ENCODE measurements at places on chromosomes 5 and 9.

DNA sequence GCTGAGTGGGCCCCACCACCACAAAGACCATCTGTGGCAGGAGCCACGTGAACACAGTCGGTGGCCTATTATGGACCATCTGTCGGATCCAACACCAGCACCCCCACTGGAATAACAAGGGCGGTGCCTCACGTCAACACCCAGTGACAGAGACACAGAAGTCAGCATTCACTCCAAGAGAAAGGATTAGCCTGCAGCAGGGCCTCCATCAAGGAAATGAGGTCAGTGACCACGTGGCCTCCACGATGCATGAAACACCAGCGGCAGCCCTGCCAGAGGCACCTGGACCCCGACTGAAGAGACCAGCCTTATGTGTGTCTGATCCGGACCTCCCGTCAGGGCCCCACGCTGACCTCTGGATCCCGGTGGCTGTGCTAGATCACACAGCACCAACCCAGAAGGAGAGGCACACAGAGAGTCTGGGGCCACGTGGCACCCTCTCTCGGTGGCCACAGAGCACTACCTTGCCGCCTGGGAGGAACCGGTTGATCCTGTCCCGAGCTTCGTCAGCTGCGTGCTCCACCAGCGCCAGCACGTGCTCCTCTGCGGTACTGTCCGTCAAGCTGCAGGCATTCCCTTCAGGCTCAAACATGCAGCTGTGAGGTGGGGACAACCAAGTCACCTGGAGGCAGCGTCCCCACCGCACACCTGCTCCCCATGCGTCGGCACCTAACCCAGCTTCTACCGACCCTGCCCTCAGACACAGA is 9.0 kb downstream of the BRD9 start:
- DNase-seq: no peak

DNA sequence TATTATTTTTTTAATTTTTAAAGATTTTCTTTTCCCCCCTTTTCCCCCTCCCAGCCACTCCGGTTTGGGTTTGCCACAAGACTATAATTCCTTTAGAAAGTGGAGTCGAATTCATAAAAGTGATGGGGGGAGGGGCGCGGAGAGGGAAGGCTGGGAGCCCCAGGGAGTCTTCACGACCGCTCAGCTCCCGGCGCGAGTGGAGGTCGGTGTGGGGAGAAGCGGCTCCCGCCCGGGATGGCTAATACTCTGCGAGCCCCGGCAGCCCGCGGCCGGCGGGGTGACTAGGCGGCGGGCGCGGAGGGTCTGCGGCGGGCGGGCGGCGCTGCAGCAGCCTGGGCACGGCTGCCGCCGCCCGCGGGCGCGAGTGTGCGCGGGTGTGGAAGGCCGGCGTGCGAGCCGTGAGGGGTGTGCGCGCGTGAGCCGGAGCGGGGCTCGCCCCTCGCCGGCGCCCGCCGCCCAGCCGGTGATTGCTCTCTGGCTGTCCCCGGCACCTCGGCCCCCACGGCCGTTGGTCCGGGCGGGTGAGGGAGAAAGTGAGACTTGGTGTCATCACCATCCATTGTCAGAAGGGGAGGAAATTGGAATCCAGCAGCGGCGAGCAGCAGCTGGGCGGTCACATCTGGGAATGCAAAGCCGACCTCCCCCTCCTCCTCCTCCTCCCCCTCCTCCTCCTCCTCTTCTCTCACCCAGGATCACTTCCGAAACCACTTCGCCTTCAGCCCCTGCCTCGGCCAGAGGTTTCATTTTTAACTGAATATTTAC is at the start of gene PARP8:
Gene PARP8 (plus strand): TSS at position 377 of the 762 bp plus-strand sequence. CDS start 459 bp downstream, outside the sequence.
- peak; percentile 66 for DNase-seq

DNA sequence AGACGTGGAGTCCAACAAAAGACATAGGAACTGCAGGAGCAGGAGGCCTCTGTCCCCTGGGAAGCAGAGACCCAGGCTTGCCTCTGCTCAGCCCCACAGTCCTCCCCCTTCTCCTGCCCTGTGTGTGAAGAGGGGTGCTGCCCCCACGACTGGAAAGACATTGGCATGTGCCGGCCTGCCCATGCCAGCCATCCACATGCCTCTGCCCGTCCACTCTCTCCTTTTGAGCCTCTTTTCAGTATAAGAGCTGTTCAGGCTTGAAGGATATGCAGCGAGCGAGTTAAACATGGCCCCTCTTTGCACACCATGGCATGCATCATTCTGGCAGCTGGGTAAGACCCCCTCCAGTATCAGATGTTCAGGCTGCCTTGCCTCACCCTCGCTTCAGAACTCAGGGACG is 159.7 kb upstream of the OTULINL start:
- DNase-seq: no peak

- no peak for DNase-seq
Measured at GRCh38 chr9:68705531-68706362, 707 bp downstream of the PIP5K1B start.

GRCh38 chr5:43729846-43730478 is 127.0 kb downstream of the NNT start:
- no peak for DNase-seq

DNA sequence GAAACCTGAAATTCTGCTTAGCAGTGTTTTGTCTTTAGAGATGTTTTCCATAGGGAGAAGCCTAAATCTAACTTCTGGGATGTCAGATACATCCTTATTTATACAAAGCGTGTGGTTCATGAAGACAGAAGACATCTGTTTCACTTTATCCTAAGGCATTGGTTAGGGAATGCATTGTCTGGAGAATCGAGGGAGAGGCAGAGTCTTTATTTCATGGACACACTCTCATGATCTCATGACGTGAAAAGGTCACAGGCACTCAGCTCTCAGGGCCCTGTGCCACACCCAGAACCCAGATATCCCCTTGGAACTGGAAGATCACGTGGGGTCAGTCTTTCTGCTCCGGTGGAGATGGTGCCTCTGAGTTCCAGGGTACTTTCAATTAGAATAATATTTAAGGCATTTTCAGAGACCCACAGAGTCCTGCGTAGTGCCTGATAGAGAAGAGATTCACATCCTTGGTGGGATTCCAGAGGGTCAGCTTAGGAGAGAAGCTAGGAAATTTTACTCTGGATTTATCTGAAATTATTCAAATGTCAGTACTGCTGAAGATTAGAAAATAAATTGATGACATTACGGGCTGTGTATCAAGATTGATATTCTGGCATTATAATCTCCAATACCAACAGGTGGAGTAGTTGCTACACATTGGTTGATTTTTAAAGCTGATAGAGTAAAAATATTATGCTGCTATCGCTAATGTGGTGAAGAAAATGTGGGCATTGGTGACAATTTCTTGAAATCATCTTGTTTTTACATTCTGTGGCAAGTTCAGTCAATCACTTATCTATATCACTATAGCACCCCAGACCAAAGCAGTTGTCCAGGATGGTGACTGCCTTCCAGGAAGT is 378.3 kb downstream of the MTRR start:
- no peak for DNase-seq

GRCh38 chr9:37471942-37472684 is 6.9 kb upstream of the ZBTB5 start:
- no peak for DNase-seq

DNA sequence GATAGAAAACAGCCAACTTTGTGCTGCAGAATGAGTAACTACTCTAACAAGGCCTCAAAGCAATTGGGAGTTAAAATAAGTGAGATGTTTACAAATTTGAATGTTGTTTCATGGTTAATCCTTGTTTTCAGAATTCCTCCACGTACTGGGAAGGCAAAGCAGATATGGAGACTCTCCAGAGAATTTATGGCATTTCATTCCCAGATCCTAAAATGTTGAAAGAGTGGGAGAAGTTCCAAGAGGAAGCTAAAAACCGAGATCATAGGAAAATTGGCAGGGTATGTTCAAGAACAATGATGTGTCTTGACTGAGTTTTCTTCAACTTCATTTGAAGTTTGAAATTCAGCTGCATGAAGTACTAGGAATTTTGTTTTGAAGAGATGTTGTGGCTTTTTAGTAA is 16.4 kb downstream of the TARS1 start:
- no peak for DNase-seq

DNA sequence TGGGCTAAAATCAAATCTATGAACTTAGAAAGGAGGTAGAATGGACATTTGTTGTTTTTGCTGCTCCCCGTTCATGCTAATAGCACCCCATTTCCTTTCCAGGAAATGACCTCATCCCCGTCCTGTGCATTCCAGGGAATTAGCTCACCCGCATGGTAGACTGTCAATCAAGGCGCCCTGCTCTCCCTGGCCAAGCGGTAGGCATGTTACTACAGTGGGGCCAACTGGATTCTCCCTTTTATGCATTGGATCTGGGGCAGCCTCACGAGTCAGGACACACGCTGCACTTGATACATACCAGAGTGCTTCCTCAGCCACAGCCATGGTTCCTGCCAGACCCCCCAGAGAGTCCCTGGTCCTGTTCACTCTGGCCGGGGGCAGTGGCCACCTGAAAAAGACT is 111.0 kb upstream of the PTCH1 start:
- DNase-seq: no peak

- no peak for DNase-seq
Measured at GRCh38 chr9:86649913-86650312, 295.7 kb upstream of the TUT7 start.

DNA sequence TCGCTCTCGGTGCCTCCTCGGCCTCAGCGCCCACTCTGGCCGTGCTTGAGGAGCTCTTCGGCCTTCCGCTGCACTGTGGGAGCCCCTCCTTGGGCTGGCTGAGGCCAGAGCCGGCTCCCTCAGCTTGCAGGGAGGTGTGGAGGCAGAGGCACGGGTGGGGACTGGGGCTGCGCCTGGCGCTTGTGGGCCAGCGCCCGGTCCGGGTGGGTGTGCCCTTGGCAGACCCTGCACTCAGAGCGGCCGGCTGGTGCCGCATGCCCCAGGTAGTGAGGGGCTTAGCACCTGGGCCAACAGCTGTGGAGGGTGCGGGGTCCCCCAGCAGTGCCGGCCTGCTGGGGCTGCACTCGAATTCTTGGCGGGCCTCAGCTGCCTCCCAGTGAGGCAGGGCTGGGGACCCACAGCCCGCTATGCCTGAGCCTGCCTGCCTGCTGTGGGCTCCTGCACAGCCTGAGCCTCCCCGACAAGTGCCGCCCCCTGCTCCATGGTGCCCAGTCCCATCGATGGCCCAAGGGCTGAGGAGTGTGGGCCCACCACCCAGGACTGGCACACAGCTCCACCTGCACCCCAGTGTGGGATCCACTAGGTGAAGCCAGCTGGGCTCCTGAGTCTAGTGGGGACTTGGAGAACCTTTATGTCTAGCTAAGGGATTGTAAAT is 2085.2 kb upstream of the ACO1 start:
- DNase-seq: no peak

GRCh38 chr5:29037716-29038115 is 1999.3 kb upstream of the CDH9 start:
- no peak for DNase-seq

- no peak for DNase-seq
Measured at GRCh38 chr9:76452839-76453238, 6.1 kb upstream of the GCNT1 start.

DNA sequence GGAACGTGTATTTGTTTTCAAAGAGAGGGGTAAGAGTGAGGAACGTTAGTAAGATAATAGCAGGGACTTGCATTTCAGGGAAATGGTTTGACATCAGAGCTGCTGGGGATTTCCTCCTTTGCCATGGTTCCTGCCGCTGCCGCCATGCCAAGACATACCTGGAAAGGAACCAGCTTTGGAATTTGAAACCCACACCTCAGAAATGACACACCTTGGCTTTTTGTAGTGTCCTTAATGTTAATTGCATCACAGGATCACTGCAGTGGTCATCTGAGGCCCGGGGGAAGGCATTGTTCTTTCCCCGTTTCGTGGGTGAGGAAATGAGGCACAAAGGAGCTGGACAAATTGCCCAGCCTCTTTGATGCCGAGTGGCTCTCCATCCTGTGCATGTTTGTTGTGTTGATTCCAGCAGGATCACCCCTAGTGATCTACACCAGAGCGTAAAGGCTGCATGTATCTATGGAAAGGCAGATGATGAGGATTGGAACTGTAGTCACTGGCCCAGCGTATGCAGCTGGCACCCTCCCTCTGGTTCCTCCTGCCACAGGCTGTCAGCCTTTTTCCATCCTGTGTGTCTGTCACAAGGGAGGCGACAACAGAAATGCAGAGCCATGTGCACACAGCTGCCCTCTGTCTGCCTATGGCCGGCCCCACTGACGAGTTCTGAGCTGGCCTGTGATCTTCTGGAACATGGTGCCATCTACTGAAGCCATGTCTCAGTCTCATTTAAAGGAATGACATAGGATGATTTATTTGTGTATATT is 37.8 kb downstream of the SLC46A2 start:
- no peak for DNase-seq

GRCh38 chr5:120479066-120479465 is 15.0 kb downstream of the PRR16 start:
- DNase-seq: no peak

- DNase-seq: no peak
Measured at GRCh38 chr9:99523838-99524237, 297.8 kb upstream of the NR4A3 start.

DNA sequence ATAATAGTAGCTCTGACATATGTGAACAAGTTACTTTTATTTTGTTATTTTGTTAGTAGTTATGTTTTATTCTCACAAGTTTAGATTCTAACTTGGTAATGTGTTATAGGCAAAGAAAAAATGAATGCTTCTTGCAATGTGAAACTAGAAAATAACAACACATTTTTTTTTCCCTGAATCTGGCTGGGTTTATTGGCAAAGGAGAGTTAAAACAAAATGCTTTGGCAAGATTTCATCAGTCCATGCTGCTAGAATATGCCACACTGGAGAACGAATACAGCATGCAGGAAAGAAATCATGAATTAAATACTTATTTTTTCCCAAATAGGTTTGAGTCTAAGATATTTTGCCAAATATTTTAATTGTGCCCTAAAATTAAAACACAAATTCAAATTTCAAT is 1048.1 kb upstream of the ACO1 start:
- DNase-seq: no peak

DNA sequence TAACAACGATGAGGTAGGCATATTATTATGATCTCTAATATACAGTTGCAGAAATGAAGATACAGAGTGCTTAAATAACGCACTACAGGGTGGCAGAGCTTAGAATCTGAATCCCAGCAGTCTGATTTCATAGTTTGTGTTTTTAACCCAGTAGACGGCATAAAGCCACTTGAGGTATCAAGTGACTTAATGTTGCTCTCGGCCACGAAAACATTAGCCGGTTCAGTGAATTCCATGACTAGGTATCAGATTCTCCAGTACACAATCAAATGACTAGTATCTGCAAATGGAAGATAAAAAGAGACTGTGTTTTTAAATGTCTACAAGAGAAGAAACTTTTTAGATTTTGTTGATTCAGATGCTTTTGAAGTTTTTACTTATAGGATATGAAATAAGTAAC is 24.8 kb downstream of the SMC2 start:
- DNase-seq: no peak

- DNase-seq: no peak
Measured at GRCh38 chr9:89008055-89008743, 16.9 kb downstream of the S1PR3 start.

DNA sequence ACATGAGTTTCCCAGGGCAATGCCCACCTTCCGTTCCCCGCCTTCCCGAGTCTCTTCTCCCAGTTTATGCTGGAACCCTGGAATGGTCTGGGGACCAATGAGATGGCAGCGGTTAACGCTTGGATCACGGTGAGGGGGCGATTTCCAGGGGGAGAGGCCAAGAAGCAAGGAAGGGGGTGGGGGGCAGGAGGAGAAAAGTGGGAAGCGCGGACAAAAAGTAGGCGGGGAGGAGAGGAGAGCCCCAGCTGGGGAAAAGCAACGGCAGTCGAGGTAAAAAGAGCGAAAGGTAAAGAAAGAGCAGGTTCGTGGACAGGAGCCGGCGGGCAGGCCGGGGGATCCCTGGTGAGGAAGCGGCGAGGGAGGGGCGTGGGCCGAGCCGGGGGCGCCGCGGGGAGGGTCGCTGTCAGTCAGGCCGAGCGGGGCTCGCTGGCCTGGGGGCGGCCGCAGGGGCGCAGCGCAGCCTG is 508 bp upstream of the SNCAIP start:
- DNase-seq: no peak

GRCh38 chr5:82854956-82855355 is 222.2 kb downstream of the TMEM167A start:
- DNase-seq: no peak
